Activated CD8-positive, alpha-beta memory T cell treated with anti-CD3 and anti-CD28 coated beads for 1 hour (primary cell): ENCODE measurements at places on chromosomes 7 and 10.

GRCh38 chr10:43734716-43735115 is 86.0 kb upstream of the ZNF32 start:
- DNase-seq: no peak

GRCh38 chr10:75040576-75040975 is 70.9 kb upstream of the SAMD8 start:
- no peak for DNase-seq

DNA sequence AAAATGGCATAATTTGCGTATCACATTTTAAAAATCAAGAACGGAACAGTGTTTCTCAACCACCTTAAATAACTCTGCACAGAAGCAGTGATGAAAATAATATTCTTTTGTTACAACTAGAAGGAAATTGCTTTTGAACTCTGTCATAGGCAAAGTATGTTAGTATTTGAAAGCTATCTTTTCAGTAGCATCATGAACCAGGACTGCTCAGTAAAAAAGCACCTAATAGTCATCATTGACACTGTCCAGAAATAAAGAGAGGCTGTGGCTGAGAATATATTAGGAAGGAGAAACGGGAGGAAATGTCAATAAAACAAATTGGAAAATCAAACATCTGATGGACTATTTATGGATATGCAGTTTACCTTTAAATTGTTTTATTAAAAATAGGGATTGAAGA is 237.2 kb upstream of the AKR1E2 start:
- DNase-seq: no peak

DNA sequence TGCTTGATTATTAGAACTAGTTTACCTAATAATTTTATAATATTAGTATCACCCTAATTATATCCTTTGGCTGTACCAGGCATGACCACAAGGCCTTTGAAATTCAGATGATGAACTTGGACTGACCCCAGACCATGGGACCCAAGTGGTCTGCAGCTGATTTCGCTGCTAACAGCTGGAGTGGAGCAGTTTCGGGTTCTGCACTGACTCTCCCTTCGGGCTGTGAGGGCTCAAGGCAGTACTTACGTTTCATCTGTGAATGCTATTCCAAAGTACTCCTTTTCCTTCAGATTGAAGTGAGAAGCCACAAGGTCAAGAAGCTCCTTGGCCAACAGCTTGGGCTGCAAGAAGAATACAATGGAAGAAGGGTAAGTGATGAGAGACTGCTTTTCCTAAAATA is 223.8 kb downstream of the PRPF18 start:
- no peak for DNase-seq

DNA sequence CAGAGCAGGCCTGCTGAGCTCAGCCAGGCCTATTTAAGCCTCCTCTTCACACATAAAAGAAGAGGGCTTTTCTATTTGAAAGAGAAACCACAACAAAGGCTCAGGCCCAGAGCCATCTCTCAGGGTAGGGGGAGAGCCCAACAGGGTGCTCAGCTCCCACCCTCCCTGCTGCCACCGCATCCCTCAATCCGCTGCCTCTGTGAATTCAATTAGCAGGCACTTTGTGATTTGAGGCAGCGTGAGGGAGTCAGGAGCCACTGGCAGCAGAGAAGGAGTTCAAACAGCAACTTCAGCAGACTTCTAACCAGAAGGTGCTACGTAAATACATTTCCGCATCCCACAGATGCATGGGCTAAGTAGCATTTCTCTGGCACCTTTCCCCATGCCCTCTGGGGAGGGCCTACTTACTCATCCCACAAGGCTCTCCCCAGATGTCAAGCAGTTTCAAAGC is 45.2 kb downstream of the LRRC20 start:
- no peak for DNase-seq

GRCh38 chr10:13659887-13660550 is 73.3 kb downstream of the PRPF18 start:
- peak; percentile 32 for DNase-seq

- DNase-seq: no peak
Observed at GRCh38 chr7:39407137-39407536, 159.1 kb upstream of the YAE1 start.

GRCh38 chr7:152050547-152050971 is 25.1 kb downstream of the GALNT11 start:
- no peak for DNase-seq

DNA sequence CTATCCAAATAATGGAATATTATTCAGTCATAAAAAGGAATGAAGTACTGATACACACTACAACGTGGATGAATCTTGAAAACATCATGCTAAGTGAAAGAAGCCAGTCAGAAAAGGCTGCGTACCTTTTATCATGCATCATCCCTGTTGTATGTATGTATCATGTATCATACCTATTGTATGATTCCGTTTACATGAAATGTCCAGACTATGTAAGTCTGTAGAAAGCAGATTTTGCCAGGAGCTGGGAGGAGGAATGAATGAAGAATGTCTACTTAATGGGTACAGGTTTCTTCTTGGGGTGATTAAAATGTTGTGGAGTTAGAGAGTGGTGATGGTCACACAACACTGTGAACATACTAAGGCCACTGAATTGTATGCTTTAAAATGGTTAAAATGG is 135.9 kb upstream of the KLF14 start:
- no peak for DNase-seq

DNA sequence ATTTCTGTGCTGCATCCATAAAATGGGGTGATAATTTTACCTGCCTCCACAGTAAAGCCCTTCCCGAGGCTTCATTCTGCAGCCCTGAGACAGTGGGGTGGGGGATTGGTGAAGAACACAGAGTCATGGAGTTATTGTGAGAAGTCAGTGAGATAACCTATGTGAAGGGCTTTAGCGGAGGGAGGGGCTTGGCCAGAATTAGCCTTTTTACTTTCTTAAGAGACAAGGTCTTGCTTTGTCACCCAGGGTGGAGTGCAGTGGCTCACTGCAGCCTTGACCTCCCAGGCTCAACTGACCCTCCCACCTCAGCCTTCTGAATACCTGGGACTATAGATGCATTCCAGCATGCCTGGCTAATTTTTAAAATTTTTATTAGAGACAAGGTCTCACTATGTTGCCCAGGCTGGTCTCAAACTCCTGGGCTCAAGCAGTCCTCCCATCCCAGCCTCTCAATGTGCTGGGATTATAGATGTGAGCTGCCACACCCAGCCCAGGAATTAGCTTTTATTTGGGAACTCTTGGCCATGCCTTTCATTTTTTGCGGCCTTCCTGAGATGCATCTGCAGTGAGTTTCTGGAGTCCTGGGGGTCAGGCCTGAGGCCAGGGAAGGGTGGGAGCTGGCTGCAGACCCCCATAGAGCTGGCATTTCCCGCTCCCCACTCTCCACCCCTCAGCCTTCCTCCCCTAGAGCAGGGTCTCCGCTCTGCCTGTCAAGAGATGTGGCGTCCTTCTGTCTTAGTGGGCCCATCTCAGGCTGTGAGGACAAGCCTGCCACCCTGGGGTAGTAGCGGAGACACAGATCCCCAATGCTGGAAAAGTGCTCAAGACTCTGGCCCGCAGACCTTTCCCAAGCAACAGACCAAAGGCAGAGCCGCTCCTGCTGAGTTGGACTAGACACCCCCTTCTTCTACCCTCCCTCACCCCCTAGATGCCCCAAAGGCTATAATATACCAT is 77.0 kb downstream of the ZMIZ1 start:
- DNase-seq: no peak

DNA sequence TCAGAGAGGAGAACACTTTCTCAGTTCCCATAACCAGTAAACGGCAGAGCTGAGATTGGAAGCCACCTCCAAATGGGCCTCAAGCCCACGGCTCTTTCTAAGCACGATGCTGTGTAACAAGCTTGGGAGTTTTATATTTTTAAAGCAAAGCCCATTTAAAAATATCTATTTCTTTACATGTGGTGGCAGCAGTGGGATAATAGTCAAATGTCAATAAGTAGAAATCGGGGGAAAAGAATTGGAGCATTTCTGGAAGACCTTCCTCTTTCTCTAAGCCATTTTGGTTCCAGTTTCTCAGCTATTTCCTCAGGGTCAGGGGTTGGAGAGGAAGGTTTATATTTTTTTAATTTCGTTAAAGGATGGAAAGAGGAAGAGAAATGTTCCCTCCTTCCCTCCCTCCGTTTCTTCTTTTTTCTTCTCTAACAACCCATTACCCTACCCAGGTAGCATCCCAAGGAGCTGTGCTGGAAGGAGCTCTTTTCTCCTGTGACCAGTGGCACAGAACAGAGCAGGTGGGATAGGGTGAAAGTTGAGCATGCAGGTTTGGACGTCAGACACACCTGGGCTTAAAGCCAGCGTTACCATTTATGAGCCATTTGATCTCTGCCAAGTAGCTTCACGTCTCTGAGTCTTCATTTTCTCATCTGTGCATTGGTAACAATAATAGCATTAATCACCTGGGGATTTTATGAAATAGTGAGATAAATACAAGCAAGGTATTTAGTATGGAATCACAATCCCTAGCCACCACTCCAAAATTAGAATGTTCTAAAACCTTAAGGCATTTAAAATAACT is 515.7 kb downstream of the RPS24 start:
- no peak for DNase-seq
